ENCODE measurements at places on chromosomes 5 and 9.

GRCh38 chr5:133149345-133149744 is 97.5 kb downstream of the HSPA4 start:
- no peak for DNase-seq

DNA sequence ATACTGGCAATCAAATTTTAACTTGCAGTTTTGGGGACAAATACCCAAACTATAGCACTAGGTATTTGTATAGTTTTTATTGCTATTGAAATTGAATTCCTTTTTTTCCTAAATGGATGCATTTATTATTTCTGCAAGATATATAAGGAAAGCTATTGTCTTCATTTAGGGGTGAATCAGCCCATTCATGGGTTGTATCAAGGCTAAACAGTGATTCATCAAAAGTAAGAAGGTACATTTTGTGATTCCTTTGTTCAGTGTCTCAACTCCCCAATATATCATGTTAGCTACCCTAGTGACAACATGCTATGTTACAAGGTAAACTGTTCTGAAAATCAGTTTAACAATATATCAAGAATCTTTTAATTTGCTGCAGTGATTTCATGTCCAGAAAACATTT is 185.7 kb downstream of the PLK2 start:
- no peak for DNase-seq

DNA sequence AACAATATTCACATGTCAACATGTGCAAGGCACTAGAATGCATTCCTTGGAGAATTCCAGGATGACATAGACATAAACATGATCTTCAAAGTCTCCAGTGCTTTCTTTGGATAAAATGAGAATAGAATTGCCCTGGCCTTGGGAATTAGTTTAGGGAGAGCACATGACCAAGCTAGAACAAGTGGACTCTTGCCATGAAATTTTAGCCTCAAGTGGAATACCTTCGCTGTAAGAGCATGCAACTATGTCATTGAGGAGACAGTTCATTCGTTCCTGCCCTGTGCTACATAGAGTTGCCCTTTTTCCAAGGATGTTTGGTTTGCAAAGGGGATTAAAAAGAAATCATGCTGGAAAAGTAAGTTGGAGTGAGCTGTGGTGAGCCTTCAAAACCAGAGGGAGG is 42.7 kb downstream of the ZFAND5 start:
- no peak for DNase-seq

DNA sequence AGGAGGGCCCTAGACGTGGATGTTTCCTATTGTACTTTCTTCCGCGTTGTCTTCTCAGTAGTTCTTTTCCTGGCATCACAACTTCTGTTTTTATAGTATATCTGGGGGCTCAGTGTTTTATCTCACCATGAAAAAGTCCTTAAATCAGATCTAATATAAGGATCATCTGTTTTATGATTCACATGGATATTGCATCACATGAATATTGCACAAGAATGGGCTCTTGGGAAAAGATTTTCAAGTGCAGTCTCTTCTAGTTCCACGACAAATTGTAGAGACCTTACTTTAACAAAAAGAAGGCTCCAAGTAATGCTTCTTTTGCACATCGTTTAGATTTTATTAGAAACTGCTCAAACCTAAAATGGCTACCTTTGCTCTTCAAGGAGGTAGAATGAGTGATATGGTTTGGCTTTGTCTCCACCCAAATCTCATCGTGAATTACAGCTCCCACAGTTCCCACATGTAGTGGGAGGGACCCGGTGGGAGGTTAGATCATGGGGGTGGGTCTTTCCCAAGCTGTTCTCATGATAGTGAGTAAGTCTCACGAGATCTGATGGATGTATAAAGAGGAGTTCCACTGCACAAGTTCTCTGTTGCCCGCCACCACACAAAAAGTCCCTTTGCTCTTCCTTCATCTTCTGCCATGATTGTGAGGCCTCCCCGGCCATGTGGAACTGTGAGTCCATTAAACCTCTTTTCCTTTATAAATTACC is 53.7 kb upstream of the FAM120A start:
- no peak for DNase-seq

DNA sequence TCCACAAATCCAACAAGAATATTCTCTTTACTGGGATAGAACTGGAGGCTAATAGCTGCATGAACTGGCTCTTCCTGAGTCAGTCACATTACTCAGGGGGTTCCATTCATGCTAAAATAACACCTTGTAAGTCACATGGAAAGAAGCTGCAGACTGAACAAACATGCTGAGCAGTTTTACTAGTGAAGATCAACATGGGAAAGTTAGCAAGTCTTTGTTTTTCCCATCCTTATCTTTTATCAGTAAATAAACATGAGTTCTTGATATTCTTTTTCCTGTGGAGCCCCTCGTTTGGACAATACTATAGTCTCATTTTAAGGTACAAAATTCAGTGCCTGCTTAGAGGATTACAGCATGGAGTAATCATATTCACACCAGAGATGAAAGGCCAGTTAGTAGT is 43.7 kb upstream of the TEK start:
- DNase-seq = no peak

GRCh38 chr5:147805030-147805454 is 22.5 kb upstream of the JAKMIP2 start:
- no peak for DNase-seq

DNA sequence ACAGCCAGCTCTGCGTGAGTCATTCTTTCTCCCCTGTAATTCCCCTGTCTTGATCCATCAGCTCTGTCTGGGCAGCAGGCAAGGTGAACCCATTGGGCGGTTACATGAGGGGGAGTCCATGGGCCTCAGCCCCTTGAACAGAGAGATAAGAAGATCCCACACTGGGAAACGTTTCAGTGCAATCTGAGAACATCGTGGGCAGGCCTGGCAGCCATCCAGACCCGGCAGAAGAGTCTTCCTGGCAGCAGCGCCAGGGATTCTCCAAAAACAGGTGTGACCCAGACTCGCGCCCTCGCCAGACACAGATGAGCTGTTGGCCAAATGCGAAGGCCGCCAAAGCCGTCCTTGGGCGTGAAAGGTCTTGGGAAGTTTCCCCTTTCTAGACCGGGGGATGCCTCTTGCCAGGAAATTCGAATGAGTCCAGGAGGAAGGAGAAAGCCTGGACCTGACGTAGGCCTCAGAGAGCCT is 6.4 kb upstream of the SLC12A7 start:
- DNase-seq = peak; percentile 76

DNA sequence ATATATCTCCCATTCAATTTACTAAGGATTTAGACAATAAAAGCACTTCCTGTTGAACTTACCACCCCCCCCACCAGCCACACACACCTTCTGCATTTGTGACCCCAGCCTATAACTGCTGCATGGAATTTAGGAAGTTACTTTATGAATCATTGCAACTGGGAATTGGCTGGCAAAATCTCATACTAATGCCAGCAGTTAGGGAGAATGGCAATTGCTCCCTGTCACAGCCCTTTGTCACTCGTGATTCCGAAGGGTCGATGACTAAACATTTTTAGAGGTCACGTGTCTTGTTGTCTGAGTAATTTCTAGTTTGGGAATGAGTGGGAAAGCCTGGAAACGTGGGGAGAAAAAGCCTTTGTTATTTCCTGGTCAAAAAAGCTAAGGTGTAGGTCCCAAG is 46.6 kb upstream of the PCA3 start:
- DNase-seq = peak; percentile 59

DNA sequence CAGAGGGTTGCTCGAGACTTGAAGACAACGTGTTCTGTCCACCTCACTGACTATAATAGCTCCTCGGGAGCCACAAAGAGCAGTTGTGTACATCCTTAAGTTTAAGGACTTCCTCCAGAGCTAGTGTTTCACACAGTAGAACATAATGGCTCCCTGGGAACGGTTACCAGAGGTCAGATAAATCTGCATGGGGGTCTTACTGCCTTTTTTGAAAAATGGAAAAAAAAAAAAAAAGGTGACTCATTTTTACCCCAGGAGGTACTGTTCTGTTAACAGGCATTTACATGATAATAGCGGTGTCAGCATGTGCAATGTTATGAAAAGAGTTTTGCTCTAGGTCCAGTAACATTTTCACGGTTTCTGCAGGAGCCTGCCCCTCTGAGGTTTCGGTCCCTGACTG is 498.9 kb upstream of the WWC1 start:
- no peak for DNase-seq

- no peak for DNase-seq
These were observed 6.1 kb downstream of the BASP1 start for GRCh38 chr5:17223367-17224185.

DNA sequence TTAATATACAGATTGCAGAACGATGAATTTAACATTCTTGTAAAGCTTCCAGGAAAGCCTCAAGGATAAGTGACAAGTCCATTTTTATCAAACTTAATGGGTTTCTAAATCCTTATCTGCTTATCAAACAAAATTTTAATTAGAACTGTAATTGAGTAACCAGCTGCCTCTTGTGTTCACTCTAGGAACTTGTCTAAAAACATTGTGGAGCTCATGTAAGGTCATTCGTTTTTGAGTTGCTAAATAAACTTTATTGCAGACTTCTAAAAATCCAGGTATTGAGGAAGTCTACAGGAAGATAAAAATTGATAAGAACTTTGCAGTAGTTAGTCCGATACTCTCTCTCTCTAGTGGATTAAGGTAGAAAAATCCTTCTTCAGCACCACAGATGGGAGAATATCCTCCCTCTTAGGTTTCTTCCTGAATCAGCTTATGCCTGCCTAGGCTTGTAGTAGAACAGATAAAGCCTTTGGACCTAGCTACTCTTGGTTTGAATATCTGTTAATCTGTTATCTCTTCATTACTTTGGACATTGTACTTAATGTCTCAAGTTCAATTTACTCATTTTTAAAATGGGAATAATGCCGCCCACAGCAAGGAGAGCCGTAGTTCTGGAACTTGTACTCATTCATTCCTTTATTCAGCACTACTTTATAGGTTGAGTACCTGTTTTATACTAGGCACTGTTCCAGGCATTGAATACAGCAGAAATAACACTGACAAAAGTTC is 60.0 kb upstream of the DHFR start:
- no peak for DNase-seq

GRCh38 chr9:78472111-78472510 is 175.2 kb downstream of the PSAT1 start:
- DNase-seq = no peak

GRCh38 chr5:132456296-132456986 is 34.1 kb downstream of the IRF1 start:
- DNase-seq = no peak

DNA sequence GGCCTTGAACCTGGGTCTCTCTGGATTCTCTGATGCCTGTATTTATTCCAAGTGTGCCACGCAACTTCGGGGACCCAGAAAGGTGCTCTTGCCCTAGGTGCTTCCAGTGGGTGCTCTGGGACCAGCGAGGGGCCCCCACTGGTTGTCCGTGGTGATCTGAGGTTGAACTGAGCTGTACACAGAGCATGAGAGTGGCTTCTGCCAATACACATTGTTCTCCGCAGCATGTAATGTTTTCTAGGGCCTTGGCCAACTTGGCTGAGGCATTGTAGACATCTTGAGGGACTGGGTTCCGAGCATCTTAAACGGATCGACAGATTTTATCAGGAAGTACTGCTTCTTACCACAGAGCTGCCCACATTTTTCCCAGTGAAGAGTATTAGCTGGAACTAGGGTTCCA is 117.9 kb downstream of the MTX3 start:
- no peak for DNase-seq

DNA sequence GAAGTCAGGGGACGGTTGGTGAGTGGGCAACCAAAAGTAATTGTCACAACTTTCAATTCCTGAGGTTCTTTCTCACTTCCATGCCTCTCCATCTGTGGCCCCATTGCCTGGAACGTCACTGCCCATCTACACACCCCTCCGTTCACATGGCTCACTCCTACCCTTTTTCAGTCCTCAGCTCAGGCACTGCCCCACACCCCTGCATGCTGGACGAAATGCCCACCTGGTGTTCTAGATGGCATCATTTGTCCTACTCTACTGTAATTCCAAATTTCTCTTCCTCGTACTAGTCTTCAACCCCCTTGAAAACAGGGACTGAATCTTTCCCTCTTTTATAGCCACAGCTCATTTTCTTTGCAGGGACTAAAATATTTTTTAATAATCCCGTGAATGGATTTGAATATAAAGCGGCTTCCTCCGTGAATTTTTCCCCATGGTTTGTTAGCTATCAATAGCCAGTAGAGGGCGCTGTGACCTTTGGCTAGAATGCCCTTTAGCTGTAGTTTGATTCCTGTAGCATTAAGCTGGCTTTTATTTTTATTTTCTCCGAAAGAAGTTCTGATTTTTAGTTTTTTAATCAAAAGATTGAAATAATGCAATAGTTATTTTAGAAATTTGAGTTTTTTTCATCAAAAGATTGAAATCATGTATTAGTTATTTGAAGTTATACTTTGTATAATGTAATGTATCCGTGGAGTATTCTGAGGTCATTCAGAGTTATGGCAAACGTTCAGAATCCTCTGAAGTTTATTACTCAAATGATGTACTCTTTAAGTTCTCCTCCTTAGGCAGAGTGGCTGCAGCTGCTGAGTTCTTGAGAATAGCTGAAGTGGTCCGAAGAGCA is 232.1 kb downstream of the SH3GL2 start:
- DNase-seq = peak; percentile 76

DNA sequence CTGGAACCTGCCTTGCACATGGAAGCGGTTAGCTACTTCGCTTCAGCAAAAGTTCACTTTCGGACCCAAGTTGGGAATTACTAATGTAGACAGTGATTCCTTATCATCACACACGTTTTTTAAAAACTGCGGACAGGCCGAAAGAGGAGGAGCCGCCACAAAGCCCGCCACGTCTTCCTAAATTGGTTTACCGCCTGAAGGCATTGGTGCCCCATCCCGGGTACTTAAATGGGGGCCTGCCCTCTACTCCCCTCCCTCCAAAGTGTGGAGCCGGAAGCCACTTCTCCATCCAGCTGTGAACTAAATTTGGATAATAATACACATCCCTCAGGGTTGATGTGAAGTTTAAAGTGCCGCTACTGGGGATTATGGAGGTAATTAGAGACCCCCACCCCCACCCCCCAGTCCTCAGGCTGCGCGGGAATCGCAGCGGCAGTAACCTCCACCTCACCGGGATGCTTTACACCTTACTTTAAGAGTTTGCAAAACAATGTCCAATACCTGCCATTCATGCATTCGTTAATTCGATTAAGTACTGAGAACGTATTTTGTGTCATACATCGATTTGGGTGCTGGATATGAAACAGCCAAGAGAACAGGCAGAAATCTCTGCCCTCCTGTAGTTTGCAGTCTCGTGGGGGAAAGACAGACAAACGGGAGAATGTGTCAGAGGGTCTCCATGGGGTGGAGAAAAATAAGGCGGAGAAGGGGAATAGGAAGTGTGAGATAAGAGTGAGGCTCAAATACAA is 937 bp upstream of the MACROH2A1 start:
- no peak for DNase-seq

- no peak for DNase-seq
These were observed 196.1 kb downstream of the PCSK5 start for GRCh38 chr9:76086539-76086938.

GRCh38 chr9:116288658-116289057 is 135.1 kb downstream of the PAPPA start:
- DNase-seq = no peak

- no peak for DNase-seq
These were observed 24.1 kb downstream of the PCSK1 start for GRCh38 chr5:96408841-96409538.

DNA sequence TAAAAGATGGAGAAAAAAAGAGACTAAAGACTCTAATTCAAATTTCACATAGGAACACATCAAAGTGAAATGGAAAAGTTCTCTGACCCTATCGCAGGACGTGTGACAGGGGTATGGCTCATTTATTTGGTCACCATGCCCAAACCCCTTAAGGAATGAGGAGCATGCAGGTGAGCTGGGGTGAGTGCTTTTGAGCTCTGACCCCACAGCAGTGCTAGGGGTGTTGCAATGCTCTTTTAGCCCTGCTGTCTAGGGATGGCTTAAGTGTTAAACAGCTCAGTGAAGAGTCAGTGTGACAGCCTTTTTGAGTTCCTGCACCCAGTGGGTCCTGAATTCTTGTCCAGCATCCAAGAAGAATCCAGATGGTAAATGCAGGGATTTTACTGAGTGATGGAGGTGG is 143.0 kb upstream of the ANKRD55 start:
- DNase-seq = no peak
